SHP77 treated with DMSO at 0.1 percent for 48 hours (cell line): ENCODE measurements at places on chromosomes 3 and 15.

GRCh38 chr3:33722626-33723370 lies 4.7 kb upstream of the CLASP2 start:
- no peak for DNase-seq

GRCh38 chr3:27607370-27607769 lies 114.8 kb downstream of the EOMES start:
- no peak for DNase-seq

- DNase-seq: no peak
Observed at GRCh38 chr3:197793247-197793646, 2.2 kb downstream of the LRCH3 start.

GRCh38 chr15:98612490-98613110 lies 35.7 kb upstream of the IGF1R start:
- no peak for DNase-seq

DNA sequence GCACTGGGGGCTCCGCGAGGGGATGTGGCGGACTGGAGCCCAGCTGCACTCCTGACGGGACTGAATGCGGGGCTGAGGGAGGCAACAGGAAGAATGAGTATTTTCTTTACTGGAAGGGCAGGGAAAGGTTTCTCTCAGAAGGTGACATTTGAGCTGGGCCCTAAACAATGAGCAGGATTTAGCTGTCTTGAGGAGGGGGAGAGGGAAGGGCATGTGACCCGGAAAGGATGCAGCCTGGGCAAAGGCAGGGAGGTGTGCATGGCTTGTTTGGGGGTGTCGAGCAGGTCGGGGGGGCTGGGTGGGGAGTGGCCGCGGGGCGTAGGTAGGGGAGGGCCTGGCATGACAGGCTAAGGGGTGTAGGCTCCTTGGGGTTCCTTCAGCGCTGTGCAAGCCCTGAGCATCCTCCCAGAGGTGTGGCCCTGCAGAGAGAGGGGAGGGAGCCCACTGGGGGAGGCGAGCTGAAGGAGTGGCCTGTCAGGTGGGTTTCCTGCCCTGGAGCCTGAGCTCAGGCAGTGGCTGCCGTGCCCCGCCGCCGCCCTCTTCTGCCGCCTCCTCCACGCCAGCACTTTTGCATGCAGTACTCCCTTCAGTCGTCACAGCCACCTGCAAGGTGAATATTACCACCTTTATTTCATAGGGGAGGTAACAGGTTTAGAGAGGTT lies 17.2 kb upstream of the ANKDD1A start:
- DNase-seq: no peak

GRCh38 chr3:149288655-149289054 lies 44.8 kb downstream of the TM4SF18 start:
- DNase-seq: no peak

DNA sequence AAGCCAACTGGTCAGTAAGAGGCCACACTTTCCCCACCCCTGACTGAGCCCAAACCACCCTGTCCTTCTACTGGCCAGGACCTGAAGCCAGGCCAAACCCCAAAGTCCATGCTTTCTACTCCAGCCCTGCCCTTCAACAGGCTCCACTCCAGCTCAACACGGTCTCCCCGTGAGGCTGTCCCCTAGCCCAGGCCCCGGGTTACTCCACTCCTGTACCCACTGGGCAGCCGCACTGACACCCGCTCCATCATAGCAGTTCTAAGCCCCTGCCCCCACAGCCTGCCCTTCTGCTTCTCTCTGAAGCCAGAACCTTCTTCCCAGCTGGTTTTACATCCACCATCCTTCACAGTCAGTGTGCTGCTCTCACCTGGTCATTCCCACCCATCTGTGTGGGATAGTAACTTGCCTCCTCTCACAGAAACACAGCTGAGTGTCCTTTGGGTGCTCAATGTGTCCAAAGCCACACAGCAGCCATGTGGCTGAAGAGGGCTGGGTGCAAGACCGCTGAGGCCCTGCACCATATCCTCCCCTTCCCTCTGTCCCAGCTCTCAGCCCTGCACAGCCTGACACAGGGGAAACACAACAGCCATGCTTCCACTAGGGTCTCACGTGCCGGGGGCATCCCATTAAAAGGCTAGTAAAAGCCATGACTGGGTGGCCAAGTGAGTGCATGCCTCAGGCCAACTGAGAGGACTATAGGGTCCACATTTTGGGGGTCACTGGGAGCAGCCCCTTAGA lies 38.1 kb downstream of the TLE3 start:
- DNase-seq: no peak

- no peak for DNase-seq
Observed at GRCh38 chr15:70047386-70048197, 50.1 kb downstream of the TLE3 start.

DNA sequence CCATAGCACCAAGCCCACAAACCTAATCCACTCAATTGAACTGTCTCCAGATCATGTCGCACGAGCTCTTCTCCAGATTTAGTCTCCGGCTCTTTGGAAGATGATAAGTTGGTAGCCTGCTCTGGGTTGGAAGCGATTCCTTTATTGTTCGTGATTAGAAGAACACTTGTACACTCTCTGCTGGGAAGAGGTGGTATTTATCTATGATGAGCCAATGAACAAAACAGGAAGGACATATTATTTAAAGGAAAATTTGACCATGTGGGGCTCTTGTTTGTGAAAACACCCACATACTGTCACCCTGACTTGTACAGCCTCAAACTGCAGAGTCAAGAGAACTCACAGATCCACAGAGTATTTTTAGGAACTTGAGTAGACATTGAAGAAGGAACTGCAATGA lies 54.4 kb downstream of the MYZAP start:
- DNase-seq: no peak

DNA sequence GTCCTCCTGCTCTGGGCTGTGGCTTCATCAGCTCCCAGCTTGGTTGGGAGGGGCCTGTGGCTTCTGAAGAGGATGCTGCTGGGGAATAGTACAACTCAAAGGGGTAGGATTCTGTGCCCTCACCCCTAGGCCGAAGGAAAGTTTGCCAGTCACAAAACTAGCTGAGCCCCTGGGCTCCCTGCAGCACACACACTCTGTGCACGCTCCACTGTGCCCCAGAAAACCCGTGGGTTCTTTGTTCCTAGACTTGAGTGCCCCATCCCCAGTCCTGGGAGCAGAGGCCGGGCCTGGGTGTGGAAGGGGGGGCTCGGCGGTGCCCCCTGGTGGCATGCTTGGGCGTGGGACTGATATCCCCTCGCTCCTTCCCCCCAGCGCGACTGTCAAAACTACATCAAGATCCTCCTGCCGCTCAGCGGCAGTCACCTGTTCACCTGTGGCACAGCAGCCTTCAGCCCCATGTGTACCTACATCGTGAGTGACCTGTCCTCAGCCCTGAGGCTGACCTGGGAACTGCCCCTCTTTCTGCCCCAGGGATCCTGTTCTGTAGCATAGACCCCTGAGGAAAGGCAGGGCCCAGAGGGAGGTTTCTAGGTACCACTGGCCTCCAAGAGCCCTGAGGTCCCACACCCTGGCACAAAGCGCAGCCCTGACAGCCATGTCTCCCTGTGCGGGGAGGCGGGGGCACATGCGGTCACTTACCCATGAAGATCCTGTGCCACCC lies 14.2 kb downstream of the CIB1 start:
- DNase-seq: no peak

GRCh38 chr3:43316783-43317460 lies 30.6 kb downstream of the SNRK start:
- DNase-seq: no peak

DNA sequence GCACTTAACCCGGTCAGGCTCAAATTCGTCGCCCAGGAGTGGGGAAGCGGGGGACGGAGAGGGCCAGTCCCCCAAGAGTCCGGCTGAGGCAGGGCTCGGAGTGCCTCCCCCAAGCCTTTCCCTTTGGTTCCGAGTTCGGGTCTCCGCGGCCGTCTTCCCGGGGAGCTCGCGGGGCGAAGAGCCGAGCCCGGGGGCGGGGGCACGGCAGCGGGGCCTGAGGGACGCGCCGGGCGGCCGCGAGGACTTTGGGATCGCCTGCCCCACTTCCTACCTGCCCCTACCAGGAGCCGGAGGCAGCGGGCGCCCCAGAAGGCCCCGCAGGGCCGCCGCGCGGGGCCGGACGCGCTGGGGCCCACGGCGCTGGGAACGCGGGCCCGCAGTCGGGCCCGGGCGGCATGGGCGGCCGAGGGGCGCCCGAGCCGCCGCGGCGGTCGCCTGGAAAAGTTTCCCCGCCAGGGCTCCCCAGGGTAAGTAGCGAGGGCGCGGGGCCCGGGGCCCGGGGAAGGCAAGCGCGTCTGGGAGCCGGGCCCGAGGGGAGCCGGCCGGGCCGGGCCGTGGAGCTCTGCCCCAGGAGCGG lies 2.8 kb downstream of the FURIN start:
- DNase-seq: no peak

GRCh38 chr3:32302601-32303398 lies 64.3 kb downstream of the CMTM8 start:
- no peak for DNase-seq

DNA sequence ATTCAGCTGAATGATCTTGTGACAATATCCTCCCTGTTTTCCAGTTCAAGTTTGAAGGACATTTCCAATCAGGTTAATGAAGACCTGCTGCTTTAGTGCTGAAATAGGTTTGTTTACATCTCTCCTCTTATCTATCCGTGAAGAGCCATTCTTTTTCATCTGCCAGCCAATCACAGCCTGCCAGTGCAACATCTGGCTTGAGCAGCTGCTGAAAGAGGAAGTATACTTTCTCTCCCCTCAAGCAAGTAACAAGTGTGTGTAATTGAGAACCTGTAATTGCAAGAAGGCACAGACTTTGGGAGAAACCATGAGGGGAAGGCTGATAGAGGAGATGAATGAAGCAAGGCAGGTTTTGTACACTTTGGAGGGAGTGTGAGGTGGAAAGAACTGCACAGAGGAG lies 404.3 kb downstream of the AGBL1 start:
- DNase-seq: no peak

GRCh38 chr3:171142985-171143384 lies 116.5 kb upstream of the SLC2A2 start:
- no peak for DNase-seq

- DNase-seq: no peak
Observed at GRCh38 chr3:128933213-128933921, 53.9 kb downstream of the ACAD9 start.

DNA sequence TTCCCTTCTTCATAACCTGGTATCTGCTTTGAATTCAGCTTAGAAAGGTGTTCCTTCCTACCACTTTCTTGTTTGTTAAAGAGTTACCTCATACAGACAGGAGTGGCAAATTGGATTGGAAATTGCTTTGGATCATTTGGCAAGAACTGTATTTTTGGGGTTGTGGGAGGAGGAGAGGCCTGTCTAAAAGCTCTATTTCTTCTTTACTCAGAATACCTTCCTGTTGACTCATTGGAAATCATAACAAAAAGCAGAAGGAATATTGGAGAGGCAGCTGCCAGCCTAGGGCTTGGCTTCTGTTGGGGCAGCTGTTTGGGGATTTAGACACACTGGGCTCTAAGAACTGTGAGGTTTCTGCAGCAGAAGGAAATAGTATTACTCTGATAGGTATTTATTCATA lies 14.2 kb downstream of the IQGAP1 start:
- peak; percentile 72 for DNase-seq

- DNase-seq: peak; percentile 9
Observed at GRCh38 chr3:69232482-69232881, 110.1 kb upstream of the LMOD3 start.

DNA sequence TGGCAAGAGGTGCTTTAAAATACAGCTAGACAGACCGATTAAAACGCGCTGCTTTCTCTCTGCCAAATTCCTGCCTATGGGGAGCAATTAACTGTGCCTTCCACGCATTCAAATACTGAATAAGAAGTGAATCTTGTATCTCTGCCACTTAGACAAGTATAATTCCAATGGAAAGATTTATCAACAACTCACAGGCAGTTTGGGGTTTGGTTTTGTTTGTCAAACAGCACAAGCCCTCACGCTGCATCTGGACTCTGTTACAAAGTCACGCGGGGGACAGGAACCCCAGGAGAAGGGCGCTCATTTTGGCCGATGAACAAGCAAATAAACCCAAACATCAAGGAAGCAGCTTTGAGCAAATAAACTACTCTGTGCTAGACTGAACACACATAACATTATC lies 61.8 kb upstream of the TMCO5A start:
- DNase-seq: no peak

DNA sequence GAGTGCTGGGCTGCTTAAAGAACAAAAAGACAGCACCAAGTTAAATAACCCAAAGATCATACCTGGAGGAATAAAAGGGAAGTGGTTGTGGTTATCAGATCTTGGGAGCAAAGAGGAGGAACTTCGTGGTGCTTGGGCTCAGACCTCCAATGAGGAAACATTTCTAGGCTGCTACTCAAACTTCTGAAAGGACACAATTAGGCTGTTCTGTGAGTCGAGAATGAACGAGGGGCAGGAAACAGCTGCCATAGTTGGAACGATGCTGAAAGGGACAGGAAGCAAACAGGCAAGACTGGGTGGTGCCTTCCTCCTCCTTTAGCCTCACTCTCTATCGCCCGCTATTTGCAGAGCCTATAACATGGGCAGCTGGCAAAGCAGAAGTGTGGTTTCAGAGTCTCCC lies 276.3 kb upstream of the ARRDC4 start:
- no peak for DNase-seq

DNA sequence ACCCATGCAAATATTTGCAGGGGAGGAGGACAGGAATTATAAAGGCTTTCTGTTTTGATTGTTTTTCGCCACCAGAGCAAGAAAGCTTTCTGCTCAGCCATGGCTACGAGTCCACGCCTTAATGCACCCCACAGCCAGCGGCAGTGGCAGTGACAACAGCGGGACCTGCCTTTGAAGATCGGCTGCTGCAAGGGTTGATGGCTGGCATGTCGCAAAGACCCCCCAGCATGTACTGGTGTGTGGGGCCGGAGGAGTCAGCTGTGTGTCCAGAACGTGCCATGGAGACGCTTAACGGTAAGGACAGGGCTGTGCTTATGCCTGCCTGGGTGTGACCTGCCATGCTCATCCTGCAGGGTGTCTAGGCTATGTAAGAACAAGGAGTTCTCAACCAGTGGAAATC lies 5.3 kb downstream of the LRRK1 start:
- no peak for DNase-seq

DNA sequence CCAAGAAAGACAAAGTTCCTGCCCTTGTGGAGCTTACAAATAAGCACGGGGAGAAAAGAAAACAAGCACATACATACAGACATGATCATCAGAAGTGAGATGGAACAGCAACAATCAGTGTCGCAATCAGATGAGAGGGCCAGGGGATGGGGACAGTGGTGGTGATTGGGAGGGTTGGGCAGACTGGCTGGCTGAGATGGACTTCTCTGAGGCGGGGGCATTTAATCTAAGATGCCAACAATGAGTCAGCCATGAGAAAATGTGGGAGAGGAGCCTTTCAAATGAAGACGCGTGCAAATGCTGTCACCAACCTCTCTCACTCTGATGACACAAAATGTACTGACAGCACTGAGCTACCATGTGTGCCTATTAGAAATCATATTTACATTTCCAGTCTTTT lies 81.4 kb downstream of the NCEH1 start:
- no peak for DNase-seq
